T-helper 2 cell (primary cell): ENCODE measurements at places on chromosomes 3 and 15.

GRCh38 chr15:95259965-95260364, 1028.6 kb downstream of the MCTP2 start:
- DNase-seq: no peak

- no peak for DNase-seq
Observed at GRCh38 chr3:185164428-185165217, 11.8 kb upstream of the C3orf70 start.

DNA sequence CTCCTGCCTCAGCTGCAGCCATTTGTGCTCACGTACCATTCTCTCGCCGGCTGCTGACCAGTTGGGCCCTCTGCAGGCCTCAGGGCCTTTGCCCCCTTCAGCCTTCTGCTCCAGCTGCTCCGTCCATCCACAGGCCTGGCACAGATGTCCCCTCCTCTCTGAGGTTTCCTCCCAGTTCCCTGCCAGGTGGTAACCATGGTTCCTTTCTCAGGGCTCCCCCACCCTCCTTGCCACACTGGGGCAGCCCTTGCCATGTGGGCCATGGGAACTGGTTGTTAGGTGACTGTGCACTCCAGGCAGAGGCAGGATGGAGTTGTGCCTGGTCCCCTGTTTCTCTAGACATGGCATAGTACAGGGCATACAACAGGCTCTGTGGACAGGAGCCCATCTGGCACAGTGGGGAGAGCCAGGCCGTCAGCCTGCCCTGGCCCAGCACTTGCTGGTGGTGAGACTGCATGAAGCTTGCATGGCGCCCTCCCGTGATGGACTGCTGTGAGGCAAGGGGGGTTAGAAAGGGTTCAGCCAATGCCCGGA, 148.9 kb downstream of the DNAJB8 start:
- no peak for DNase-seq

DNA sequence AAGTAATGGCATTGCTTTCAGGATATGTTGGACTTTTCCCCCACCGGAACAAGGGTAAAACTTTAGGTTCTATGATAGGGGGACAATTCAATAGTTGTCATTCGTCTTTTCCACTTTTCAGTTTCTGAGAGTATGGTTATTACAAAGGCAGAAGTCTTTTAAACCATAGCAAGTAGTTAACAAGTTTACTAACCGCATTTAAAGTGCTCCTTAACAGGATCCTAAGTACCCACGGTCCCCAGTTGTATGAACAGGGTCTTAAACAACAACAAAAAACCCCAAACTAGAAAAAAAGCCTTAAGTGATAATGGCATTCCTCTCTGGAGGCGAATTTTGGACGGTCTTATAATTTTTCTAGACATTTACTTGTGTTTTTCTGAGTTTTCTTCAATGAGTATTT, 831 bp downstream of the IFT57 start:
- DNase-seq: no peak

GRCh38 chr15:92163641-92164040, 230.0 kb upstream of the ST8SIA2 start:
- no peak for DNase-seq

GRCh38 chr3:53384465-53385423, 37.4 kb upstream of the DCP1A start:
- DNase-seq: no peak

DNA sequence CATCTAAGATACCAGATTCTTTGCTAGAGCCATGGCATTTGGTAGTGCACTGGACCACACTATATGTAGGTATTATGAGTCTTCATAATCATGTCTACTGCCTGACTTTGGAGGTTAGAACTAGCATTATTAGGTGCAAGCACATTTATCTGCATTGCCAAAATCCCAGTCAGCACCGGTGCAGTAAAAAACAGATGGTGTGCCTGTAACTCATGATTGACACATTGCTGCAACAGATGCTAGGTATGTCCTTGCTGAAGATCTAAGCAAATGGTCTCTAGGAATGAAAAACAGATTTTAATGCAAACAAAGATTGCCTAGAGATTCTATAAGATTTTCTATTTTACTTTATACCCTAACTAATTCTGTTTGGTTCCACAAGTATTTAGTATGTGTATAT, 47.7 kb downstream of the MYO5A start:
- DNase-seq: no peak

GRCh38 chr3:61934505-61934871, 373.1 kb downstream of the PTPRG start:
- DNase-seq: no peak

GRCh38 chr3:42852441-42852840, 23.2 kb downstream of the CYP8B1 start:
- no peak for DNase-seq

DNA sequence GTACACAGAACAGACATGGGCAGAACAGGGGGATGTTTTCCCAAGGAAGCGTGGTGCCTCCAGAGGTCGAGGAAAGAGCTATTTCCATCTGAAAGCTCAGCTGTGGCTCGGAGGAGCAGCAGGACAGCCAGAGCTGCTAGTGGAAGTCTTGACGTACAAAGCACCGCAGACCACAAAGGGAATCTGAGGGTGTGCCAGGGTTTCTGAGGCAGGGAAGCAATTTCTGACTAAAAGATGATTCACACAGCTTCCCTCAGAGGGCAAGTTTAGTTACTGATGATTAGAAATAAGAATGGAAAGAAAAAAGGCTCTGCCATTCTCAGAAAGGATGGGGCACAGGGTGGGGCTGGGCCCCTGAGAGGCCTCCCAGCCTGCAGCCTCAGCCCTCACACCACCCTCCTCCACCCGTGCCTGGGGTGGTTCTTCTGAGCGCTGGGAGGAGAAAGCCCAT, 45.8 kb upstream of the SEC13 start:
- no peak for DNase-seq

DNA sequence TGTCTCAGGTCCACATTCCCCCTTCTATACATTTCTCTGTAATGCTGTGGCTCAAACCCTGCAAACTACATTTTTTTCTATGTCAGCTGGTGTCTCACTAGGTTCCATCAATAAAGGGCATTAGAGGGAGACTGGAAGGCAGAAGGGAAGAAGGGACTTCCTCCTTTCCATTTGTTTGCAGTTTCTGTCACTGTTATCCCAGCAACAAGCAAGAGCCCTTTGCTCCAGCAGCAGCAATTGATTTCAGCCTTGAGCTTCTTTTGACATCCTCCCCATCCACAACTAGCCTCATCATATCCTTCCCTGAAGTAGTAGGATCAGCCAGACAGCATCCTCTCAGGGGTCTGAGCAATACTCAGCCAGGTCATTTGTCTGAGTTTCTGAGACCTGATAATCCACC, 5.3 kb upstream of the NCK1 start:
- no peak for DNase-seq

GRCh38 chr15:47364230-47365141, 352.8 kb upstream of the SEMA6D start:
- DNase-seq: no peak

GRCh38 chr3:33918126-33918756, 119.8 kb downstream of the PDCD6IP start:
- no peak for DNase-seq

DNA sequence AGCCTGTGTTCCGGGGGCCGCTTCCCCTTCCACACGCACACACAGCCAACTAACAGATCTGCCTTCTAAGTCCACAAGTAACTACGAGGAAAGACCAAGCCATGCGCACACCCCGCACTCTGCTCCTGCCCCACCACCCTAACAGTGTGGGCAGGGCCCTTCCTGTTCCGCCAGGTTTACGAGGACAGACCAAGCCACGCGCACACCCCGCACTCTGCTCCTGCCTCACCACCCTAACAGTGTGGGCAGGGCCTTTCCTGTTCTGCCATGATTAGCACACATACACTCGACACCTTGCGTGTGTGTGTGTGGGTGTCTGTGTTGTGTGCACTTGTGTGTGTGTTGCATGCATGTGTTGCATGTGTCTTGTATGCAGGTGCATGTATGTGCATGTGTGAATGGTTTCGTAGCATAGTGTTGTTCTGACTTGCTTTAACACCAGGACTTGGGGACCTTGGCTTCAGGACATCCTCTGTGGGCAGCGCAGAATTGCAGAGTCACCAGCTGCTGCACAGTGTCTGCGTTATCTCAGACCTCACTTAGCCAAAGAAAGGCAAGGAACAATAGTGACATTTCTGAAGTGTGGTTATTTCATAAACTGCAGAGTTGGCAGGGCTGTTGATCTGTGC, 114.4 kb downstream of the CHSY1 start:
- no peak for DNase-seq

DNA sequence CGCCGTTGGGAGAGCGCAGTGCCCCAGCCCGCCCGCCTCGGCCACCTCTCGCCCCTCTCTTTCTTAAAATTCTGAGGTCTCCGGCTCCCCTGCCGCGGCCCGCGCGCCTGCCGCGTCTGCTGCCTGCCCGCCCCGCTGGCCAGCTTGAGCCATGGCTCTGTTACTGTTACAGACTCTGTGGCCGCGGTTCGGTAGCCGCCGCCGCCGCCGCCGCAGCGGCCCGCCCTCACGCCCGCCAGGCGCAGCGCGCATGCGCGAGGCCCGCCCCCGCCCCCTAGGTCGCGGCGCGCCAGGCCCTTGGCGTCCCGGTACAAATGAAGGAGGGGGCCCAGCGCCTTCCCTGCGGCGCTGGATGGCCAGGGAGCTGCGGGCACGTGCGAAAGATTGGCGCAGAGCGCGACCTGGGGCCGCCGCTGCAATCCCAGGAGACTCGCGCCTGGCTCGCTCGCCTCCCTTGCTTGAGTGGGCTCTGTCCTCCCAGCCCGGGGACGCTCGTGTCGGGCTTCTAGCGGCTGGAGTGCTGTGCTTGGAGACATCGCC, at the start of gene ONECUT1:
Gene ONECUT1 (minus strand): TSS at position 168 of the 540 bp plus-strand sequence. CDS start 452 bp downstream, outside the sequence.
- DNase-seq: peak; percentile 36

GRCh38 chr3:14411166-14411526, 8.7 kb downstream of the SLC6A6 start:
- no peak for DNase-seq

DNA sequence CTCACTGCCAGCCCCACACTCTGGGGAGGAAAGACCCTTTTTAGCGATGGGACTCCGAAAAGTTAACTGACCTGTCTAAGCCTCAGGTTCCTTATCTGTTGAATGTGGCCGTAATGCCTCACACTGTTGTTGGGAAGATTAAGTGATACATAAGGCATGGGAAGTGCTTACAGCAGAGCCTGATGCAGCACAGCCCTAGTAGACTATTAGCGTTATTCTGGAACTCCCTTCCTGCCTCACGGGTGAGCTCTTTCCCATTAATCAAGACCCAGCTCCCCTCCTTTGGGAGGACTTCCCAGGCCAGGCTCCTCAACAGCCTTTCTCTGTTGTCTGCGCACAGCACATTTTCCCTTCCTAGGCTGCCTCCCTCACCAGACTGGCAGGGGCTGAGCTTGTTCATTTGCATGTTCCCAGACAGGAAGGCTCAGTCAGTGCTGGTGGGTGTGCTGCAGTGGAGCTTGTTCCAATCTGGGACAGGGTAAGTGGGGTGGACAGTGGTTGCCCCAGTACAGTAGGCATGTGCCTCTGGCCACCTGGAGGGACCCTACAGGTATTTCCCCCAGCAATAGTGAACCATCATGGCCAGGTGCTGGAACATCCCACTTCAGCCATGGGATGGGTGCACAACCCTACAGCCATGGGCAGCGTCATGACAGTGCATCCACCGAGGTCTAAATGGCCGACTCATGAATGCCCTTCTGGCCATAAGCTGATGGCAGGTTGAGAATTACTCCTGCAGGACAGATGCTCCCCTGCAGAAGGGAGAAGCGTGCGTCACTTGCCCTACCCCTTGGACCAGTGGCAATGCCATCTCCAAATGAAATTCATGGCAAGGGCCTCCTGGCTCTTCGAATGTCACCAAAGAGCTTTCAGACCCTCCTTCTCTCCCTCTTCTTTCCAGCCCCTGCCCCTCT, 5.8 kb upstream of the PSTPIP1 start:
- DNase-seq: no peak

DNA sequence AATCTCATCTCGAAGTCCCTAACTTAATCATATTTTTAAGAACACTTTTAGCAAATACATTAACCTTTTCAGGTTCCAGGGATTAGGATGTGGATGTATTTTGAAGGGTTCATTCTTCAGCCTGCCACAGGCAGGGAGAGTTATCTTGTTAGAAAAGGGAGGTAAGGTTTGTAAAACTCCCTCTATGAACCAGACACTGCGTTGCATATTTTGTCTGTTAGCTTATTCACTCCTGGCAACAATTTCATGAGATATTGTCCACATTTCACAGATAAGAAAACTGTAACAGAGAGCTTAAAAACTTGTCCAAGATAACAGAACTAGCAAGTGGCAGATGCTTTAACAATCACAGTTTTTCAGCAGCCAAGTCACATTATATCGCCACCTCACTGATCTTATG, 155.4 kb downstream of the DIPK2A start:
- no peak for DNase-seq

GRCh38 chr15:84949043-84949442, 32.6 kb upstream of the PDE8A start:
- DNase-seq: no peak

GRCh38 chr3:101936419-101937356, 87.4 kb downstream of the NFKBIZ start:
- peak; percentile 95 for DNase-seq

GRCh38 chr3:40843851-40844548, 319.2 kb downstream of the ZNF621 start:
- no peak for DNase-seq

DNA sequence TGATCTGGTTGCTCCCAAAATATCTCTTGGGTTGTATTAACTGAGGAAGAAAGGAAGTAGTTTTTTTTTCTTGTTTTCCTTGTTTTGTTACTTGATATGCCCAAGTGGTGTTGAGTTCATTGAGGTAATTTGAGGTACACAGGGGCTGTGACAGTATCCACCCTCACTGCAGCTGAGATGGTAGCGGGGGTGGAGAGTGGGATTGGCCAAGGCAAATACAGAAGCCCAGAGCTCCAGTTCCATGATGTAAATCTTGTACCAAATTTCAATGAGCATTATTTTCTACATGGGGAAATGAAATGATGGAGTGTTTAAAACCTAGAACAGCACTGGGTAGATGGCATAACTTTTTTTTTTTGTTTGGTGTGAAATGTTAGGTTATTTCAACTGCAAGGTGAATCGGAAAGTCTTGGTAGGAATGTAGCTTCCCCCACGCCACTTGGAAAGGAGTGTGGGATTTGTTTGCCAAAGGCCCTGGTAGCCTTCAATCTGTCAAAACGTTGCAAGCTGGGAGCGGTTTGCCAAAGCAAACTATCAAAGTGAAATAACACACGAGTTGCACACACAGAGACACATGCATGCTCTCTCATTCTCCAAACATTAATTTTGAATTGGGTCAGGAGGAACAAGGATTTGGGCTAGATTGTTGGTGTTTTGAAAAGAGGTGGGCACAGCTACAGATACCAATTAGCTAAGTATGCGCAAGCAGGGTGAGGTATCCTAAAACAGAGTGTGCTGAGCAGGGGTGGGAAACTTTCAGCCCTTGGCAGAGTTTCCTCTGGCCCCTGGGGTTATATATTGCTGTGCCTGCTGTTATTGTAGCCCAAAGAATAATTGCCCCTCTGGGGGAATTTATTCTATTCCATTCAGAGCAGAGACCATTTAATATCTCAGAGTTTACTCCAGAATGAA, 34.6 kb downstream of the THSD4 start:
- no peak for DNase-seq

GRCh38 chr3:151871639-151872468, 1.6 kb upstream of the SUCNR1 start:
- no peak for DNase-seq

- DNase-seq: no peak
Observed at GRCh38 chr3:56629451-56629850, 53.6 kb downstream of the TASOR start.

- DNase-seq: no peak
Observed at GRCh38 chr3:66572090-66572675, 71.4 kb upstream of the LRIG1 start.
